ENCODE measurements at places on chromosomes 4 and X.

DNA sequence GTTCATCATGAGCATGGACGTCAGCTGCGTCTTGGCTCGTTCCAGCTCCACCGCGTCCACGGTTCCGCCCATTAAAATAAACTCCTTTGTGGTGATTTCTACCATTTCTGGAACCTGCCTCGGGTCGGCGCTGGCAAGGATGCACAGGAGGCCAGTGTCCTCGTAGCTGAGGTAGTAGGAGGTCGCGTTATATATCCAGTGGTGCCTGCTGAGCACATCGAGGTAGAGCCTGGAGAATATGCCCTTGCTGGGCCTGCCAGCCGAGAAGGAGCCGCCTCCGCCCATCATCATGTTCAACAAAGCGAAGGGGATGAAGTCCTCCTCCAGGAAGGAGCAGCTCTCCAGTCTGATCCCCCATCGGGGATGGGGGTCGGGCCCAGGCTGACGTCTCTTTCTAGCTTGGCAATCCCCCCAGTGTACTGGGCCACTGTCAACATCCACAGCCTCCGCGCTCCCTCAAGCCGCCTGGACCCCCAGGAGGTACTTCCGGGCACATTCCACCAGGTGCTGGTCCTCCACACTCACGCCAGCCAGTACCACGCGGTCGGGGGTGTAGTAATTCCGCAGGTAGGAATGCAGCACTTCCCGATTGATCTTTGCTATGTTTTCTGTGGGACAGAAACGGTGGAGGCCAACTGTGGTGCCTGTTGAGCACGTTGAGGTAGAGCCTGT, 120.9 kb upstream of the GRID2 start:
- no peak for DNase-seq

DNA sequence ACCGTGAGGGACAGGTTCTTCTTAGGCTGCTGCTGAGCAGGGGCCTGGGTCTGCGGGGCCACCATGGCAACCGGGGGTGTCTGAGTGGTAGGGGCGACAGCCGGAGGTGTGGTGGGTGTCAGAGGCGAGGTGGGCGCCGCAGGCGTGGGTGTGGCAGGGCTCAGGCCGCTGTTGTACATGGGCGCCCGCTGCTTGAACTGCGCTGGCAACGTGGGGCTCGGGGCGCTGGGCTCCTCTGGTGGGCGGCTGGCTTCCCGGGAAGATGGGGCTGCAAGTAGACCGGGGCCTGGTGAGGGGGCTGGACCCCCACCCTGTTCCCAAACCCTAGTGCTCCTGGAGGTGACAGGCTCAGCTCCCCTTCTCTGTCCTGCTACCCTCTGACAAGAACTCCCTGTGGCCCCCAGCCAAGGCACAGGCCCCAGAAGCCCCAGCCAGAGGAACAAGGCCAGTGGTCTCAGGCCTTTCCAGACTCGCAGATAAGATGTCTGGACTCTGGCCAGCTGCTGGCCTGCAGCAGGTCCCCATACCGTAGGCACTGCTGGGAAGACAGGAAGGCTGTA, 24.8 kb downstream of the NELFA start:
- no peak for DNase-seq

- no peak for DNase-seq
Measured at GRCh38 chrX:150990910-150991309, 7.8 kb downstream of the HMGB3 start.

DNA sequence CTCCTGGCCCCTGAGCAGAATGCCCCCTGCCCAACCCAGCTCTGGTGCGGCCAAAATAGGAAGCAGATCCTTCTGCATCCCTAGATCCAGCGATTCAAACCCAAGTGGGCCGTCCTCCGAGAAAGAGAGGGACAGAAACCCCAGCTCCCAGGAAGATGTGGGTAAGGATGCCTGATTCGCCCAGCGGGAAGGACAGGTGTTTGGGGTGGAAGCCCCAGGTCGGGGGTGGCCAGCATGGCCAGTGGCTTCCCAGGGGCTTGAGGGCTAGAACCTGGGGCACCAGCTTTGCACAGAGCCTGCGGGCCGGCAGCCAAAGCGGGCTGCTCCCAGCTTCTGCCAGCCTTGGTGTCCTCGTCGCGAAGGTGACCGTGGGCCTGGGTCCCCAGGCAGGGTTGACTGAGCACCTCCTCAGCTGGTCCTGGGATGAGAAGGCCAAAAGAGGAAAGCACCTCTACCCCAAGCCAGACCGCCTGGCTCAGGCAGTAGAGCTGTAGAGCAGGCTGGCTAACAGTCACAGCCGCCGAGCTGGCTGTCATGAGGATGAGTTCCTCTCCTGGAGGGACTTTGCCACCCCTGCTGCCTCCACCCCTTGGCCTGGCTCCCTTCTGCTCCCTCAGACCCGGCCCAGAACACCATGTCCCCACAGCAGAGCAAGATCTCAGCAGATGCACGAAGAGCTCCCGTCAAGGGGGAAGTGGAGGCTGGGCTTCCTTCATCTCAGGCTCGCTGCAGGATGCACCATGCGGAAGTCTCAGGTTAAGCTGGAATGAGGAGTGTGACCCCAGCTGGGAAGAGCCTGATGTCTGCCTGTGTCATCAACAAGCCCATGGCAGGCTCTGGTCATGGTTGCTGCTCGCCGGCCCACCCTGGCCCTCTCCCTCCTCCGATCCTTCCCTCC, 59.9 kb downstream of the CPZ start:
- DNase-seq = no peak

DNA sequence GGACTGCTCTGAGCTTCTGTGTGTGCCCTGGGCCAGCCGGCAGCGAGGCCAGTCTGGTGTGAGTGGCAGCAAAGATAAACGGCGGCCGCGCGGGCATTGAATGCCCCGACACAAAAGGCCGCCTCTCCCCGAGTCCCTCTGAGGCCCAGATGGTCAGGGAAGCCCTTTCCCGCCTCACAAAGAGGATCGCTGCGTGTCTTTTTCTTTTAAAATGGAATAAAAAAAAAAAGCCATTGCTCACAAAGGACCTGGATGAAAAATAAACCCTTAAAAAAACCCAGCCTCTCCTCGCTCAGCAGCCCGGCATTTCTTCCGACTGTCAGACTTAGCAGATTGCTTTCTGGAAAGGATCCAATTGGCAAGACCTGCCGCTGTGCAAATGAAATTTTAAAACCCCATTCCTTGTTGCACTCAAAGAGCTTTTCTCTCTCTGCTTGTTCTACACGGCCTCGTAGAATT, 578.7 kb downstream of the BCOR start:
- no peak for DNase-seq

GRCh38 chr4:142559986-142560385, 286.1 kb downstream of the INPP4B start:
- no peak for DNase-seq

GRCh38 chrX:119636419-119636818, 30.2 kb upstream of the NKRF start:
- DNase-seq = no peak

DNA sequence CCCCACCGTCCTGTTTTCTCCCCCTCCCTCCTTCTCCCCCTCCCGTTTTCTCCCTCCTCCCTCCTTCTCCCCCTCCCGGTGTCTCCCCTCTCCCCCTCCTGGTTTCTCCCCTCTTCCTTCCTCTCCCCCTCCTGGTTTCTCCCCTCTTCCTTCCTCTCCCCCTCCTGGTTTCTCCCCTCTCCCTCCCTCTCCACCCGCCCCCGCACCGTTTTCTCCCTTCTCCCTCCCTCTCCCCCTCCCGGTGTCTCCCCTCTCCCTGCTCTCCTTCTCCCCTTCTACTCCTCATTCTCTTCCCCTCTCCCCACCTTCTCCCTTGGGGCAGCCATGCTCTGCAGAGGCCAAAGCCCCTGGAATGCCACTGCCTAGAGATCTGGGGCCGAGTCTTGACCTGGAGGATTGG, 12.2 kb downstream of the SH3TC1 start:
- DNase-seq = no peak

DNA sequence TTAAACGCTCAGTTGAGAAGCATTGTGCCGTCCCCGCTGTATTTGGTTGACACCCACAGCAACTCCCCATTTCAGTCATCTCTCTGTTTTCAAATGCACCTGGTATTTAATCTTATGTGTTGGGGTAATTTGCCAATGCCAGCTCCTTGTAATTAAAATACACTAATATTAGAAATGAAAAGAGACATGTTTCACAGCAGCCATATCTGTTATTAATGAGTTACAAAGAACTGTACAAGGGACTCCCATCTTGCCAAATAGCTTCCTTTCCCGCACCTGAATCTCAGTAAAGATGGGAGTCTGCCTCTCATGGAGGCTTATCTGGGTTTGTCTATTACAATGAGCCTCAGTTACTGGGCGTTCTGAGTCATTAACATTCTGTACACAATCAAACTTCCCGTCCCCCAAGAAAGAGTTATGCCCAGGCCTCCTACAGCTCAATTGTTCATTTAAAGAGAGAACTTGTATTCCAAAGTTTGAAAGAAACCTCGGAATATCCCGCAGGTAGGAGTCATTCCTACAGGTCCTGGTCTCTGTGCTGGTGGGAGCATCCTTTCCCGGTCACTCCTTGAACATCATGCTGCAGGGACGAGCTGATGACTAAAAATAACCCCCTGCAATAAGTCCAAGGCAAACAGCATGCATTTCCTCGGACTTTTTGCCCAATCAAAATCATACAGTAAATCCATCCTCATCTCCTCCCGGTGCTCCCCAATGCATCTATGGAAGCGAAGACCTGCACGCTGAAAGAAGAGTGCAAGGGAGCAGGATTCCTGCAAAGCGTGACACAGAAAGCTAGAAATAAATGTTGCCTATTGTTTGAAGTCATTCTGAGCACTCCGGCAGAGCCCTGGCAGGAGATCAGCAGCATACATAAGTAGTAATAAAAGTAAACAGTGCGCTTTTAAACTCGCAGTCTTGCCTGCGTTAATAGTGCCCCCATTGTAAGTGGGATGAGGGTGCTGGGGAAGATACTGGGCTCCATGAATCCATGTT, 926 bp downstream of the NDP start:
- no peak for DNase-seq

DNA sequence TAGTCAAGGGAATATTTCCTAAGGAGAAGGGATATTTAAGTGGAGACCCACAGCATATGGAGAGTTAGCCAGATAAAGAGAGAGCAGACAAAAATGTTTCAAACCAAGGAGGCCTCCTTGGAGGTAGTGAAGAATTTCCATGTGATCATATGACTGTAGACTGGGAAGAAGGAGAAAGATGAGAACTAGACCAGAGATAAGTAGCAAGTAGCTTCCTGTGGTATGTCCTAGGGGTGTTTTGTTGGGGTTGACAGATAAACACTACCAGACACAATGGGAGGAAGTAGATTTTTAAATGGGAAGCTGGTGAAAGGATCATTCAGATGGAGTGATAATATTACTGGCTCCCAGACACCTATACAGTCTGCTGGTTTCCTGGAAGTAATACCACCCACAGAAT, 13.6 kb downstream of the SYAP1 start:
- no peak for DNase-seq

- no peak for DNase-seq
Measured at GRCh38 chr4:112128452-112128851, 16.8 kb upstream of the FAM241A start.

All from GM18507 (cell line).